ENCODE measurements at places on chromosomes 16 and 17. TPM values are rescaled to one million over a fixed set of nuclear protein-coding genes. Genes with fewer than 3 reads are reported as not detected.

DNA sequence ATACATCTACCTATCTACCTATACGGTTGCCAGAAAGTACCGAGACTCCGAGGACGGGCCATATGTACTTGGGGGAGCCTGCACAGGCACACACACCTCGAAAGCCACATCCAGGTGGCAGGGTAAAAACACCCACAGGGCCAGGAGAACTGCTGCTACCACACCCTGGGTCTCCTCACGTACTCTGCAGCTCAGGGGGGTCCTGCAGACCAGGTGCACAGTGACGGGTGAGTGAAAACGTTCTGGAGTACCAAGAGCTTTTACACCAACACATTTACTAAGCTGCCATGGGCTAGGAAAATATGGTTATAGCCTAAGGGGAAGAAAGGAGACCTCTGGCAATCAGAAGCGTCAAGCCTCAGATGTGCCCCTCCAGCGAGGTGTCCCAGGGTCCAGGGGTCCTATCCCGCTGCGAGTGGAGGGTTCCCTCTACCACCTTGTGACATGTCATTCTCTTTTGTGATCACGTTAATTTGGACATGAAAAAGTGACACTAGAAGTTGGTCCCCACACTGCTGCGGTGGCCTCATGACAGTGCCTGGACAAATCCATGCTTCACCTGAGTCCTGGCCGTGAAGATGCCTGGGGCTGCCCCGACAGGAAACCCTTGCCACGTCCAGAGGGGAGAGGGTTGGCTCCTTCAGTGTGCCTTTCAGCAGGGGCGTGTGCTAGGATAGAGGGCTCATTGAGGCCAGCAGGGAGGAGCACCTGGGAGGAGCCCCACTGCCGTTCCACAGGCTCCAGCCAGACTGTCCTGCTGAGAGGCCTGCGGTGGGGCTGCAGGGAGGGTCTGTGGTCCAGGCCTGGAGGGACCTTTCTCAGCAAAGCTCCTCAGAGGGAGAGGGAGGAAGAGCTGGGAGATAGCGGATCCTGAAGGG is 1.8 kb downstream of the CANT1 start:
- DNase-seq, result peak; percentile 13

Gene ABCC3
- 164 TPM for polyA plus RNA-seq

- no peak for DNase-seq
Measured at GRCh38 chr16:58649707-58650106, 20.1 kb upstream of the CNOT1 start.

Gene PLLP
- 7.0 TPM for polyA plus RNA-seq

DNA sequence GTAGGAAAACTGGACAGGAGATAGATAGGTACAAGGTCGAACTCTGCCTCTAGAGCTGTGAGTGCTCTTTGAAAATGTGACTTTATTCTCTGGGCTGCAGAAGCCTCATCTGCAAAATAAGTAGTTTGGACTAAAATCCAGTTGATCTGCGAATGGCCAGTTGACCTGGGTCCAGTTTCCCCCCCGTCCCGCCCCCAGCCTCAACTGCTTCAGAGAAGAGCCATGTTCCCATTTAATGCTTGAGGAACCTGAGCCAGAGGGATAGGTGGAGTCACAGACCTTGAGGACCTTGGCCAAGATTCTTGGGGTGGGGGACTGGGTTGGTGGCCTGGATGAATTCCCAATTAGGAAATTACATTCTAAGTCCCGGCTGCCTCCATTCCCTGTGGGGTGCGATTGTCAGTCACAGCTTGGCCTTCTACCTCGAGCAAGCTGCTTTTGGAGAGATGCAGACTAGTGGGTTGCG is 14.1 kb downstream of the TBX2 start:
- no peak for DNase-seq

- DNase-seq, result no peak
Measured at GRCh38 chr17:56119936-56120335, 33.3 kb upstream of the ANKFN1 start.

- DNase-seq, result no peak
Measured at GRCh38 chr17:37142294-37142896, 193.6 kb downstream of the AATF start.

Data from adrenal gland (tissue), 19 donors.